NCI-H146 (cell line): ENCODE measurements at places on chromosomes 2 and 18.
A peak's percentile ranks its signal among the peaks of the same experiment; 100 is the strongest.

- DNase-seq, result no peak
Observed at GRCh38 chr2:169961911-169962310, 134.7 kb downstream of the UBR3 start.

DNA sequence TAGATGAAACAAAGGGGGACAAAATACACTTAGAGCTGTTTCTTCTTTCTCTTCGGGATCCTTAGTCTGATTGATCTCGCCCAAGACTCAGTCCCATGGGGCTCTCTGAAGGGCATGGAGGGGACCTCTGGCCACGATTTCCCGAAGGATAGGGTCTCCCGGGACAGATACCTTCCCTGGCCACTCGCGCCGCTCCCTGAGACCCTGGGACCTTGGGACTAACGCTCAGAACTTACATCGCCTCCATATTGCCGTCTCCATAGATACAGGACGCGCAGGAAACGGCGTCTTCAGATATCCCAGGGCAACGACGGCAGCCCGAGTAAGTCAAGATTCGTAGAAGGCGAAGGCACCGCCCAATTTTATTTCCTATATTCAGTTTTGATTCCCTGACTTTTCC is at the start of gene CFAP65:
CFAP65 (minus strand) TSS at position 265 of the 400 bp plus-strand sequence. CDS start 2,468 bp downstream, outside the sequence.
- peak; percentile 23 for DNase-seq

DNA sequence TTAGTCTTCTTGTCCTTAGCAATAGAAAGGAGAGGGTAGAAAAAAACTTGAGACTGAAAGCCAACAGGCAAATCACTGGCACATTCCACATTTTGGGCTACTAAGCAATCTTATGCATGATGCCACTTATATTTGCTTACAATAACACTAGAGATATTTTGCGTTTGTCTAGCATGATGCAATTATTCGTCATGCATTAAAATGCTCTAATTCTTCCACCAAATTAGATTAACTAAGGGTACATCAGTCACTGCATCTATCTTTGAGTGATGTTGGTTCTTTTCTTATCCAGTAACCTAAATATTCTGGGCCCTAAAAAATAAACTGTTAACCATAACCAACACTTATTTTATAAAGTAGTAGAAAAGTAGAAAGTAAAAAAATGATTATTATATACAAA is 1311.7 kb upstream of the CDH2 start:
- no peak for DNase-seq

GRCh38 chr18:58699551-58699950 is 28.3 kb downstream of the MALT1 start:
- peak; percentile 40 for DNase-seq

GRCh38 chr2:96867756-96868554 is 1.9 kb downstream of the SEMA4C start:
- no peak for DNase-seq

DNA sequence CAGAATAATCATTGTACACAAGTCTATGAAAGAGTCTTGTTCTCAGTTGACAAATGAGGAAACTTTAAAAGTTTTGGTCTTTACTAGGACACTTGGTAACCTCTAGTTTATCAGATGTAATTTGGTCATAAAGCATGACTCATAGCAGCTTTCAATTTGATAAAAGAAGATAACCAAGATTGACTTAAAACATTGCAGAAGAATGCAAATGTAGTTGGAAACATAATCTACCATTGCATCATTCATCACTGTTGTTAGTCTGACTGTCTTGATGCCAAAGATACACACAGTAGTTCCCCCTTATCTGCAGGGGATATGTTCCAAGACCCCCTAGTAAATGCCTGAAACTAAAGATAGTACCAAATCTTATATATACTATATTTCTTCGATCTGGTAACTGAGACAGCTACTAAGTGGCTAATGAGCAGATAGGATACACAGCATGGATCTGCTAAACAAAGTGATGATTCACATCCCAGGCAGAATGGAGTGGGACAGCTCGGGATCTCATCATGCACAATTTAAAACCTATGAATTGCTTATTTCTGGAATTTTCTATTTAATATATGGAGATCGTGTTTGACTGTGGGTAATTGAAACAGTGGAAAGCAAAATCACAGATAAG is 131.4 kb upstream of the CCDC68 start:
- no peak for DNase-seq
